Panc1 (cell line): ENCODE measurements at places on chromosomes 11 and 22.

- DNase-seq, result no peak
These were observed 72.1 kb downstream of the ZC3H12C start for GRCh38 chr11:110165039-110165925.

GRCh38 chr22:22547692-22548300 is 11.3 kb downstream of the PRAME start:
- no peak for DNase-seq

DNA sequence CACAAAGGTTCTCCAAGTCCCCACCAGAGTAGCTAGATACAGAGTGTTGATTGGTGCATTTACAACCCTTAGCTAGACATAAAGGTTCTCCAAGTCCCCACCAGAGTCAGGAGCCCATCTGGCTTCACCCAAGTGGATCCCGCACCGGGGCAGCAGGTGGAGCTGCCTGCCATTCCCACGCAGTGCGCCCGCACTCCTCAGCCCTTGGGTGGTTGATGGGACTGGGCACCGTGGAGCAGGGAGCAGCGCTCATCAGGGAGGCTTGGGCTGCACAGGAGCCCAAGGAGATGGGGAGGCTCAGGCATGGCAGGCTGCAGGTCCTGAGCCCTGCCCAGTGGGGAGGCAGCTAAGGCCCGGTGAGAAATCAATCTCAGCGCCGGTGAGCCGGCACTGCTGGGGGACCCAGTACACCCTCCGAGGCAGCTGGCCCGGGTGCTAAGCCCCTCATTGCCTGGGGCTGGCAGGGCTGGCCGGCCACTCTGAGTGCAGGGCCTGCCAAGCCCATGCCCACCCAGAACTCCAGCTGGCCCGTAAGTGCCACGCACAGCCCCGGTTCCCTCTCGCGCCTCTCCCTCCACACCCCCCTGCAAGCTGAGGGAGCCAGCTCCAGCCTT is 404.1 kb downstream of the METTL15 start:
- DNase-seq, result no peak

- no peak for DNase-seq
These were observed 44.5 kb downstream of the SLCO2B1 start for GRCh38 chr11:75195167-75195962.

- no peak for DNase-seq
These were observed 44.7 kb upstream of the ZBTB44 start for GRCh38 chr11:130359419-130359818.

GRCh38 chr11:124837491-124837856 is 27.8 kb upstream of the ROBO3 start:
- DNase-seq, result peak; percentile 62

DNA sequence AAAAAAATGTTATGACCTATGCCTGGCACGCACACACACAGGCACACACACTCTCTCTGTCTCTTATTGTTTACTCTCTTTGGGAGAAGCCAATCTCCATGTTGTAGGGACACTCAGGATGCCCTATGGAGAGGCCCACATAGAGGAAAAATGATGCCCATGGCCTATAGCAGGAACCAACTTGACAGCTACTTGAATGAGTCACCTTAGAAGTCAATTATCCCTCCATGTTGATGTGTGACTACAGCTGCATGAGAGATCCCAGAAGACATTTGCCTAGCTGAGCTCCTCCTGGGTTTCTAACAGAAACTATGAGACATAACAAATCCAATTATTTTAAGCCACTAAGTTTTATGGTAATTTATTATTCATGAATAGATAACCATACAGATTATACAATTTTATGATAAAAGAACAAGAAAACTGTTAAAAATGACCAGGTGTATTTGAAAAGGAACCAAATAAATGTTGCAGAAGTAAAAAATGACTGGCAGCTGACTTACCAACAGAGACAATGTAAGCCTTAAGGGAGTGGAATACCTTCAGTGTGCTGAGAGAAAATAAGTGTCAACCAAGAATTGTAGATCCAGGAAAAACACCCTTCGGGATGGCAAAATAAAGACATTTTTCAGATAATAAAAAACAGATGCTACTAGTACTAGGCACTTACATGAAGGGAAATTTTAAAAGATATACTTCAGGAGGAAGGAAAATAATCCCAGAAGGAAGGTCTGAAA is 403.7 kb upstream of the SYN3 start:
- no peak for DNase-seq

DNA sequence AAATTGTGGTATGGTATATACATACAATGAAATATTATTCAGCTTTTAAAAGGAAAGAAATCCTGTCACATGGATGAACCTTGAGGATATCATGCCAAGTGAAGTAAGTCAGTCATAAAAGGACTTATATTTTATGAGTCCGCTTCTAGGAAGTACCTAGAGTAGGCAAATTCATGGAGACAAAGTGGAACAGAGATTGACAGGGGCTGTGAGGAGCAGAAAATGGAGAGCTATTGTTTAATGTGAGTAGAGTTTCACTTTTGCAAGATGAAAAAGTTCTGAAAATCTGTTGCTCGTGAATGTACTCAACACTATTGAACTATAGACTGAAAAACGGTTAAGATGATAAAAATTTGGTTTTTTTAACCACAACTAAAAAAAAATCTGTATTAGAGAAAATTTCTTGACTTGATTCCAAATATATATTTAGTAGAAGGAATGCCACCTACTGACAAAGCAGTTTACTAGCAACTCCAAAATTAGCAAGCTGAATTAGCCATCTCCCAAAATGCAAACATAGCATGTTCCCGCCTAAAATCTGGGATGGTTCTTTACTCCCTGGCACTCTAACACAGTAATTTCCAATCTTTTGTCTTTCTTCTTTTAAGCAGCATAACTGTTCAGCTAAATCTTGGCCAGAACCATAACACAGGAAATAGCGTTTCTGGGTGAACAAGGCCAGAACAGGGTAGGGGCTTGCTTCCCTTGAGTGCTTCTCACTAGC is 1.5 kb downstream of the UFD1 start:
- no peak for DNase-seq

DNA sequence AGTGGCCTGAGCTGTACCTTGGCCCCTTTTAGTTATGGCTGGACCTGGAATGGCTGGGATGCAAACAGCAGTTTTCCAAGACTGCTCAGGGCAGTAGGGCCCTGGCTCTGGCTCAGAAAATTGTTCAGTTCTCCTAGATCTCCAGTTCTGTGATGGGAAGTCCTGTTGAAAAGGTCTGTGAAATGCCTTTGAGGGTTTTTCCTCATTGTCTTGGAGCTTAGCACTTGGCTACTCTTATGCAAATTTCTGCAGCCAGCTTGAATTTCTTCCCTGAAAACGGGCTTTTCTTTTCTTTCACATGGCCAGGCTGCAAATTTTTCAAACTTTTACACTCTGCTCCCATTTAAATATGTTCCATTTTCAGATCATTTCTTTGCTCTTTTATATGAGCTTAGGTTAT is 33.2 kb downstream of the OR4A15 start:
- DNase-seq, result no peak

- no peak for DNase-seq
These were observed 194.3 kb downstream of the KIF18A start for GRCh38 chr11:27913650-27914049.

GRCh38 chr11:113562981-113563461 is 87.8 kb upstream of the DRD2 start:
- no peak for DNase-seq

- DNase-seq, result no peak
These were observed 129.8 kb downstream of the FCHSD2 start for GRCh38 chr11:73012121-73012863.

DNA sequence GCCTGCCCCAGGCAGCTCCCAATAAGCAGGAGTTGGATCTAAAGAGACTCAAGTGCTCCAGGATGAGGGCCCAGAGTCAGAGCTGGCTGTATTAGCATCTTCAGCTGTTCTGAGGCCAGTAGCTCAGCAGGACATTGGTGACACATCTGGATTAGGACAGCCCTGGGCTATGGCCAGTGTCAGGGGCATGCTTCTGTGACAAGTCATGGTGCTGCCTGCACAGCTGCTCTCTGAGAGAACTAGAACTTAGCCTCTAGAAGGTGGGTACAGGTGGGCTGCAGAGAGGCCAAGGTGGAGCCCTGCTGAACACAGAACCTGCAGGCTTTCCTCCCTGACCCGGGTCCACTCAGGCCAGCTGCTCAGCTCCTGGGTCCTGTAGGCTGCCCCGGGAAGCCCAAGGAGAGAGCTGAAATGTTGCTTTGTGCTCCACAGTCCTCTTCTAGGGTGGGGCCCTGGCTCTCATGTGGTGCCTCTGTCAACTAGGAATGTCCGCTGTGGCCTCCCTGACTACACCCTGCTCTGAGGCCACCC is 426.9 kb downstream of the SOX6 start:
- no peak for DNase-seq

- no peak for DNase-seq
These were observed 53.5 kb downstream of the CYTH4 start for GRCh38 chr22:37335806-37336199.
